Endothelial cell (in vitro differentiated cells): ENCODE measurements at places on chromosomes 3 and 15. TPM values are rescaled to one million over a fixed set of nuclear protein-coding genes. Genes with fewer than 3 reads are reported as not detected.

Gene CYP1A1
- total RNA-seq, result 7.0 TPM

Gene TJP1
- 473 TPM for total RNA-seq

DNA sequence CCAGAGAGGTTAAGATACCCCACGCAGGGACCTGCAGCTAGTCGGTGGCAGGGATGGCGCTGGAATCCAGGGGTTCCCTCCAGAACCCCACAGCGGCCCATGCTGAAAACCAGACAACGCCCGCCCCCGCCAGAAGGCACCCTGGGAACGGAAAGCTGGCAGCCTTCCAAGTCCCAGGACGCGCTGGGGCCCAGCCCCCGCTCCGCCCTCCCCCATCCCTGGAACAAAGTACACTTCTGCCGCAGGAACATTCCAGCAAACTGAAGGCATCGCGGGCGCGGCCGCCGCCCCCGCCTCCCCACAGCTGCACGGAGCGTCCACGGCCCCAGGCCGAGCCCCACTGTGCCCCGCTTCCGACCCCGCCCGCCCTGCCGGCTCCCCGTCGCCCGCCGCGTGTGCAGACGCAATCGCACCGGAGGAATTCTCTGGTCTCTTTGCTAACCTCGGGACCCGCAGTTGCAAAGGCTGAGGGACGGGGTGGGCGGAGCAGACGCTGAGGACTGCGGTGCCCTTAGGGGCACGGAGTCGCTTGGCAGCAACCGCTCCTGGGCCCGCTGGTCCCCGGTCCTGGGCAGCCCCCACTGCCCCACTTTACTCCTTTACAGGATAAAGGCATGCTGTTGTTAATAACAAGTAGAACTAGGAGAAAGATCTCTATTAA, 44.8 kb upstream of the RNU6-1 start:
- H3K36me3 ChIP-seq, result peaks cover 2% of the 10 kb centered on the region
- H3K27me3 ChIP-seq, result peaks cover 2% of the 10 kb centered on the region
- peak; percentile 56 for DNase-seq
- H3K4me3 ChIP-seq, result peak overlapping the region; percentile 57
- peaks cover 51% of the 10 kb centered on the region for H3K4me1 ChIP-seq

GRCh38 chr3:94336046-94336753, 273.3 kb downstream of the NSUN3 start:
- no peaks in the 10 kb centered on the region for H3K36me3 ChIP-seq
- no peaks in the 10 kb centered on the region for H3K27me3 ChIP-seq
- H3K4me3 ChIP-seq, result no peak overlapping the region
- no peak overlapping the region for H3K27ac ChIP-seq

GRCh38 chr3:137121704-137122314, 164.0 kb downstream of the IL20RB start:
- no peak overlapping the region for H3K4me3 ChIP-seq
- H3K27ac ChIP-seq, result peak overlapping the region; percentile 10
- peaks cover 1% of the 10 kb centered on the region for H3K27me3 ChIP-seq
- DNase-seq, result peak; percentile 37
- no peaks in the 10 kb centered on the region for H3K4me1 ChIP-seq

GRCh38 chr15:58070801-58071418, 5.4 kb upstream of the ALDH1A2 start:
- DNase-seq, result peak; percentile 74
- peaks cover 4% of the 10 kb centered on the region for H3K27me3 ChIP-seq
- no peak overlapping the region for H3K27ac ChIP-seq
- H3K36me3 ChIP-seq, result no peaks in the 10 kb centered on the region

- H3K4me1 ChIP-seq, result peaks cover 21% of the 10 kb centered on the region
- H3K27ac ChIP-seq, result no peak overlapping the region
- H3K36me3 ChIP-seq, result peaks cover 3% of the 10 kb centered on the region
- DNase-seq, result no peak
- H3K27me3 ChIP-seq, result no peaks in the 10 kb centered on the region
These were observed 16.0 kb downstream of the STARD9 start for GRCh38 chr15:42591238-42591934.

GRCh38 chr15:57736591-57736990, 30.1 kb downstream of the POLR2M start:
- H3K4me3 ChIP-seq, result no peak overlapping the region
- H3K4me1 ChIP-seq, result no peaks in the 10 kb centered on the region
- no peaks in the 10 kb centered on the region for H3K36me3 ChIP-seq

DNA sequence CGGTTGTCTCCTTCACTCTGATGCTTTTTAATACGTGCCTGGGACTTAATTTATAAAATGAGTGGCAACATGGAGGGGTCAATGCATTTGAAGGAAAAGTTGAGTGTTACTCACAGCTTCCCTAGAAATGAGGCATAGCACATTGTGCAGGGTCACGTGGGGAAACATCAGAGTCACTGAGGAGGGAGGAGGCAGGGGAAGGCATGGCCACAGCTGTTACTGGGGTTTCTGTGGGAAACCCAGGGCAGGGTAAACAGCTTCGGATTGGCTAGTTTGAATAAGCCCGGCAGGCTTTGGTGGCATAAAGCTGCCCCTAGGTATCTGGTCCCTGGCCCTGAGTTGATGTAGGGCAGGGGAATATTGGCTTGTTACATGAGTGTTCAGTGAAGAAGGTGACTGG, 98.9 kb upstream of the ST8SIA2 start:
- no peak for DNase-seq
- no peak overlapping the region for H3K4me3 ChIP-seq
- no peaks in the 10 kb centered on the region for H3K4me1 ChIP-seq
- no peak overlapping the region for H3K27ac ChIP-seq
- H3K27me3 ChIP-seq, result no peaks in the 10 kb centered on the region

DNA sequence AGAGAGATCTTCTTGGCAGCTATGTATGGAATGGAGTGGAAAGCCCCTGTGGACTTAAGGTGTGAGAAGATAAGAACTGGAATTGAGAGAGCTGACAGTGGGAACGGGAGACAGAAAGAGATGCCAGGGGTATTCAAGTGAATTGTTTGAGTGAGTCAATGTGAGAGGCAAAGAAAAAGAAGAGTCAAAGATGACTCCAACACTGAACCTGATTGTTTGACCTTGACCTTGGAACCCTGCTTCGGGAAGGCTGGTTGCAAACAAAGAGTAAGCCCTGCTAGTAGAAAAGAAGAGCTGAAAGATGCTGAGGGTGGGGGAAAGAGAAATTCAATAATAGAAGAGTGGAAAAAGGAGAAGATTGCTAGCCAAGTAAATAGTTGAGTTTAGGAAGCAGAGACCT, 238.6 kb downstream of the BBX start:
- H3K4me1 ChIP-seq, result no peaks in the 10 kb centered on the region
- peaks cover 3% of the 10 kb centered on the region for H3K36me3 ChIP-seq
- no peak overlapping the region for H3K4me3 ChIP-seq

DNA sequence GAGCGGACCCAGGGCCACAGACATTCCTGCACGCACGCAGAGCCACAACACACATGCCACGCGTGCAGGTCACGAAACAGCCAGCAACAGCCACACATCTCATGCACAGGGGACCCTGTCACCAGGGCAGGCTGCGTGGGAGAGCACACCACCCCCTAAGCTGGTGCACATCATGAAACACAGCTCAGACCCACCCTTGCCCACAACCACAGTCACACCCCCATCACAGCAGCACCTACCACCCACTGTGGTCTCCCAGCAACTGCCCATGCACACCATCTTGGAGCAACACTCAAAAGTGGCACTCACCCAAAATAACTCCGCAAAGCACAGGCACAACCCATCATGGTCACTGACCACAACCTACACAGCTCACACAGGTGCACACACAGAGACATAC, 75.7 kb downstream of the OCA2 start:
- H3K27me3 ChIP-seq, result peaks cover 11% of the 10 kb centered on the region
- no peak overlapping the region for H3K4me3 ChIP-seq
- DNase-seq, result no peak
- H3K36me3 ChIP-seq, result no peaks in the 10 kb centered on the region

- no peaks in the 10 kb centered on the region for H3K4me1 ChIP-seq
- H3K4me3 ChIP-seq, result no peak overlapping the region
- H3K27me3 ChIP-seq, result no peaks in the 10 kb centered on the region
- H3K27ac ChIP-seq, result no peak overlapping the region
These were observed 309.3 kb downstream of the SV2B start for GRCh38 chr15:91409387-91409786.

- no peaks in the 10 kb centered on the region for H3K27me3 ChIP-seq
- no peak overlapping the region for H3K4me3 ChIP-seq
- H3K36me3 ChIP-seq, result no peaks in the 10 kb centered on the region
- DNase-seq, result no peak
- peaks cover 13% of the 10 kb centered on the region for H3K4me1 ChIP-seq
- no peak overlapping the region for H3K27ac ChIP-seq
These were observed 935.0 kb downstream of the FHIT start for GRCh38 chr3:60316121-60316797.

DNA sequence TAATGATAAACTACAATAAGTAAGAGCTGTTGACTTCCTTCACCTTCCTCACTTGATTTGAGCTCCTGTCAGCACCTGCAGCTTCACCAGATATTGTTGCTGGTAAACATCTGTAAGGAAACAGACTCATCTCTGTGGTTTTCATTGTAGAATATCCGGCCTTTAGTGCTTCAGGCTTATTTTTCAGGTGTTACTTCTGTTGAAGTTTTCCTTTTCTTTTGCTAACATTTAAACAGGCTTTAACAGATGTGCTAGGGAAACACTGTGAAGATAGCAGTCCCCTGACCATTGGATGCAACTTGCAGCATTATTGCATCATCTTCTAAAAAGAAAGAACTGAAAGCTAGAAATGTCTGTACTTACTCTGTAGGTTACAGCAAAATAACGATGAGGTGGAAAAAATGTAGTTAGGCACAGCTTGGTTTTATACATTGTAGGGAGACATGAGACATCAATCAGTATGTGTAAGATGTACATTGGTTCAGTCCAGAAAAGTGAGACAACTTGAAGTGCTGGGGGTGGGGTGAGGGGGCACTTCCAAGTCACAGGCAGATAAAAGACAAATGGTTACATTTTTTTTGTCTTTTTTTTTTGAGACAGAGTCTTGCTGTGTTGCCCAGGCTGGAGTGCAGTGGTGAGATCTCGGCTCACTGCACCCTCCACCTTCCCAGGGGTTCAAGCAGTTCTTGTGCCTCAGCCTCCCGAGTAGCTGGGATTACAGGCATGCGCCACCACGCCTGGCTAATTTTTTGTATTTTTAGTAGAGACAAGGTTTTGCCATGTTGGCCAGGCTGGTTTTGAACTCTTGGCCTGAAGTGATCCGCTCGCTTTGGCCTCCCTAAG, 10.2 kb downstream of the EDEM1 start:
- H3K4me1 ChIP-seq, result peaks cover 17% of the 10 kb centered on the region
- H3K4me3 ChIP-seq, result no peak overlapping the region
- no peak for DNase-seq
- H3K27ac ChIP-seq, result no peak overlapping the region
- H3K36me3 ChIP-seq, result peaks cover 14% of the 10 kb centered on the region

GRCh38 chr3:109442531-109442930, 105.2 kb upstream of the DPPA4 start:
- no peaks in the 10 kb centered on the region for H3K4me1 ChIP-seq
- H3K36me3 ChIP-seq, result no peaks in the 10 kb centered on the region
- no peak overlapping the region for H3K27ac ChIP-seq
- no peak overlapping the region for H3K4me3 ChIP-seq
- no peak for DNase-seq

DNA sequence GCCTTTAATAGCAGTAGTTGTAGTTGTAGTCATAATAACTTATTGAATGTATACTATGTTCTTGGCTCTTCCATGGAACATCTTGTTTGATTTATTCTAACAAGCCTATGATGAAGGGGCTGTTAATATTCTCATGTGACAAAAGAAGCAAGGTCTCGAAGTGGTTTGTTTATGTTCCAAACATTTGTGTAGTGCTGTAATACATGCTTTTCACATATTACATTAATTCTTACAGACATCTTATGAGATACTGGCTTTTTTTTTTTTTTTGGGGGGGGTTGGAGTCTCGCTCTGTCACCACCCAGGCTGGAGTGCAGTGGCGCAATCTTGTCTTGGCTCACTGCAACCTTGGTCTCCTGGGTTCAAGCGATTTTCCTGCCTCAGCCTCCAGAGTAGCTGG, 252.3 kb downstream of the PTPRG start:
- no peak for DNase-seq
- H3K27me3 ChIP-seq, result no peaks in the 10 kb centered on the region
- no peak overlapping the region for H3K4me3 ChIP-seq
- H3K4me1 ChIP-seq, result peaks cover 6% of the 10 kb centered on the region
- no peak overlapping the region for H3K27ac ChIP-seq

GRCh38 chr3:32593903-32594525, 23.4 kb upstream of the DYNC1LI1 start:
- no peaks in the 10 kb centered on the region for H3K36me3 ChIP-seq
- no peak overlapping the region for H3K4me3 ChIP-seq
- H3K27me3 ChIP-seq, result peaks cover 9% of the 10 kb centered on the region
- peak overlapping the region; percentile 12 for H3K27ac ChIP-seq

DNA sequence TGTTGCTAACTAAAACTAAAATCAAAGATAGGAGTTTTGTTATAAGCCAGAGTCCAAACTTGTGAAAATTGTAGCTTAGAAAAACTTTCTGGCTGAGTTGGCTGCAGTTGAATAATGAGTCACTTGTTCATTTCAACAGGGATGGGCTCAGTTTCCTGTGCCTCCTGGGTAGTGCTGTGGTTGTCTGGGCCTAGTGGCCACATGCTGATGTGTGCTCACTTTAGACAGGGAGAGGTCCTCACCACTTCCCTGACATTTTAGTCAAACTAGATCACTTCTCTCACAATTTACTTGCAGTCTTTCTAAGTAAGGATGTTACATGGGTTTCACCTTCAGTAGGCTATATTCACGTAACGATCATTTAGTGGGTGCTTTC, 6.3 kb upstream of the UBE2Q2 start:
- no peak overlapping the region for H3K4me3 ChIP-seq
- peaks cover 2% of the 10 kb centered on the region for H3K27me3 ChIP-seq
- no peaks in the 10 kb centered on the region for H3K36me3 ChIP-seq
- no peak for DNase-seq
- peaks cover 5% of the 10 kb centered on the region for H3K4me1 ChIP-seq
- no peak overlapping the region for H3K27ac ChIP-seq

GRCh38 chr15:48374472-48374871, 43.2 kb downstream of the DUT start:
- DNase-seq, result no peak
- H3K4me3 ChIP-seq, result no peak overlapping the region
- H3K27me3 ChIP-seq, result peaks cover 3% of the 10 kb centered on the region
- H3K4me1 ChIP-seq, result no peaks in the 10 kb centered on the region

GRCh38 chr3:184710870-184711492, 883 bp downstream of the MAGEF1 start:
- peaks cover 28% of the 10 kb centered on the region for H3K36me3 ChIP-seq
- H3K4me3 ChIP-seq, result peak overlapping the region; percentile 98

DNA sequence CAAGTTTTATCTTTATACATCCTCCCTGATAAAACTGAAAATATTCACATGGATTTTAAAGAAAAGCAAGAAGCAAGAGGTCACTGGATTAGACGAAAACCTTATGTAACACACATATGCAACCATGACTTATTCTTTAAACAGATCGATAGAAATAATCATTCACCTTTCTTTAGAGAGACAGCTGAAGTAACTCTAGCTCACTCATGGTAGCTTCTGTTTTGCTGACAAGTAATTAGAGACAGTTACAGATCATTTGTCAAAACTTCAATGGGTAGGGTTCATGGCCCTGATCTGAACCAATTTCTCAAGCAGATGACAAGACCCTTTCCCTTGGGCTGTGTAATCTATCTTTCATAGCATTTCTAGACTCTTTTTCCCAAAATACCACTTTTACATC, 74.5 kb downstream of the PLCH1 start:
- no peak overlapping the region for H3K27ac ChIP-seq
- H3K4me3 ChIP-seq, result no peak overlapping the region
- H3K4me1 ChIP-seq, result no peaks in the 10 kb centered on the region
- no peaks in the 10 kb centered on the region for H3K36me3 ChIP-seq
- no peak for DNase-seq

- H3K27me3 ChIP-seq, result no peaks in the 10 kb centered on the region
- no peaks in the 10 kb centered on the region for H3K4me1 ChIP-seq
- no peaks in the 10 kb centered on the region for H3K36me3 ChIP-seq
- no peak overlapping the region for H3K4me3 ChIP-seq
- no peak overlapping the region for H3K27ac ChIP-seq
- DNase-seq, result no peak
These were observed 104.9 kb upstream of the ST8SIA2 start for GRCh38 chr15:92288755-92289154.
